DMS79 (cell line): ENCODE measurements at places on chromosomes 2 and 18.

DNA sequence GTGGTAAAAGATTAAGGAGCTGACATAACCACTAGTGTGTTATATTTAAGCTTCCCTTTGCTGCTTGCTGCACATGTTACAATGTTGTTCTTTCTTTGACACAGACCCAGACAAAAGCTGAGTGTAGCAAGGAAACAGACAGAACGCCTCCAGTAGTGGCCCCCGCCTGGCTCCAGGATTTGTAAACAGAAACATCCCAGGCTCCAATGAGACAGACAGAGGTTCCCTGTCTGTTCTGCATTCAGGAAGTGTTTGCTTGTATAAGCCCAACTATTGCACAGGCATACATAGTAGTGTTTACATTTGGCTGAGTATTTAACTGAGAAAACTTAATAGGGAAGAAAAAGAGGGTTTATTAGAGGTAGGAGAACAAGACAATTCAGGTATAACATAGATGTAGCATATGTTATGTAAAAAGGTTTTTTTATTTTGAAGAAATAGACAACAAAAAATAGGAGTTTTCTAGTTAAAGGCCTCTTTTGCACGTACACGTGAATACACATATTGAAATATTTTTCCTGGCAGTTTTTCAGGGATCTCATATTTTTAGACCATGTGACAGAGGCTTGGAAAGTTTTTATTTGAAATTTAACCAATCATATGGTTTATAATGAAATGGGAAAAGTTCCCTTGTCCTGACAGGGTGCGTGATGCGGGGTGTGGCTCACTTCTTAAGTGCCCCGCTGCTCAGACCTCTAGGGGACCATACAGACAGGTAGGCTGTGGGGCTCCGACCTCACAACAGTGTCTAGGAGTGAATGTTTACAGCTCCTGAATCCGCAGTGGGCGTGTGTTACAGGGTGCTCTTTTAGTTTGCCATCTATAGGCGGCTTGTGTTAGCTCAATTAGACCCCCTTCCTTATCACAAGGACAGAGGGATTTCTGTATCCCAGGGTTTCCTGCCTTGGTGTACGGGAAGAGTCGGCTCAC, 118.4 kb downstream of the BMPR2 start:
- no peak for DNase-seq

DNA sequence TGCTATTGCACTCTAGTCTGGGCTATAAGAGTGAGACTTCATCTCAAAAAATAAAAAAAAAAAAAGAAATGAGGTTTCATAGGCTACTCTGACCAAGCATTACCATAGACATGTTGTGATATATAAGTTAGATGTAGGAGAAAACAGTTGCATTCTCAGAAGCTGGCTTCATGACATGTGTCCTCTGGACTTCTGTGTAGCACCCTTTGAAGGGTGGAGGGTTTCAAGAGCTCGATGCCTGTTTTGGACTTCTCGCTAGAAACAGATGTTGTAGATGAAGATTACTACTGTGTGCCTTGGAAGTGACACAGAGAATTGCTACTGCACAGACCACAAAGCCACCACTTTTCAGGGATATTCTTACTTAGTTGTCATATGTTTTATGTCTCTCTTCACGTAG, 91.0 kb downstream of the TMEM247 start:
- no peak for DNase-seq

- no peak for DNase-seq
Measured at GRCh38 chr18:33184958-33185357, 255.6 kb downstream of the CCDC178 start.

- DNase-seq, result no peak
Measured at GRCh38 chr2:216366777-216367471, 5.4 kb downstream of the MARCHF4 start.

DNA sequence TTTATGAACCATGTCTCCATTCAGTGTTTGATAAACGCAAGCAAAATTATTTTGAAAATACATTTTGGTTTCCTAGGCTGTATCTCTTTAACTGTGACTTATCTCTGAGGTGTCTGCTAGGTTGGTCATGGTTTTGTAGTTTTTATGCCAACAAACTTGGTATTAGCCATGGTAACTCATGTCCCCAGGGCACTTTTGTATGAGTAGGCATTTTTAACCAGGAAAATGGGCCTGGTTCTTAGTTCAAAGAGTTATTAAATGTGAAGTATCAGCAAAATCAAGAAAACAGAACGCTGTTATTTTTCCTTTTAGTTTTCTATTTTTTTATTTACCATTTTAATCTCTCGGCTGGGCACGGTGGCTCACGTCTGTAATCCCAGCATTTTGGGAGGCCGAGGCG, 179.3 kb upstream of the LHCGR start:
- DNase-seq, result no peak

DNA sequence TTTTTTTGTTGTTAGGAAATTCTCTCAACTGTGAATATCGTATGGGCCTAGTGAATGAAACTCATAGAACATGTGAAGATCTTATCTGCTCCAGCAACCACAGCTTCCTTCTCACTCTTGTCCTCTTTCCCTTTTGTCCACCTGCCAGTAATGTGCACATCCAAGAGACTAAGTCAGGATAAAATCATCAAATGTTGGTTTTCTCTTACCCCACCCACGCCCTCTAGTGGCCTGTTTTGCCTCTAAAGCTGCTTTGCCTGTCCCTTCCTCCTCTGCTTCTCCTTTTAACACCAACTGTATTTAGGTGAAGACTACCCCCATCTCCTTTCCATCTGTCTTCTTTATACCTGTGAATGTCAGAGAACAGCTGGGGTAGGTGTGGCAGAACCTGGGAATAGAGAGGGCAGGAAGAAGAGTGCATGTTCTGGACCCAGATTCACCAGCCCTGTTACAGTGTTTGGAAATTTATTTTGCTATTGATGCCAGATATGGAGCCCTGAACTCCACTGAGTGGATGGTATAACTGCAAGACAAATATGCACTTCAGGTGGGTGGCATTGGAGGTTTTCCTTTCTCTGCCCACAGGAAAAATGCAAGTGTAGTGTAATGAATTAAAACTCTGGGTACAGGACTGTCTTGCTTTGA, 8.4 kb upstream of the MGAT5 start:
- DNase-seq, result no peak
